ENCODE measurements at places on chromosomes 1 and 21.
A peak's percentile ranks its signal among the peaks of the same experiment; 100 is the strongest.

GRCh38 chr1:201515062-201515750, 8.3 kb upstream of the CSRP1 start:
- no peak for DNase-seq

DNA sequence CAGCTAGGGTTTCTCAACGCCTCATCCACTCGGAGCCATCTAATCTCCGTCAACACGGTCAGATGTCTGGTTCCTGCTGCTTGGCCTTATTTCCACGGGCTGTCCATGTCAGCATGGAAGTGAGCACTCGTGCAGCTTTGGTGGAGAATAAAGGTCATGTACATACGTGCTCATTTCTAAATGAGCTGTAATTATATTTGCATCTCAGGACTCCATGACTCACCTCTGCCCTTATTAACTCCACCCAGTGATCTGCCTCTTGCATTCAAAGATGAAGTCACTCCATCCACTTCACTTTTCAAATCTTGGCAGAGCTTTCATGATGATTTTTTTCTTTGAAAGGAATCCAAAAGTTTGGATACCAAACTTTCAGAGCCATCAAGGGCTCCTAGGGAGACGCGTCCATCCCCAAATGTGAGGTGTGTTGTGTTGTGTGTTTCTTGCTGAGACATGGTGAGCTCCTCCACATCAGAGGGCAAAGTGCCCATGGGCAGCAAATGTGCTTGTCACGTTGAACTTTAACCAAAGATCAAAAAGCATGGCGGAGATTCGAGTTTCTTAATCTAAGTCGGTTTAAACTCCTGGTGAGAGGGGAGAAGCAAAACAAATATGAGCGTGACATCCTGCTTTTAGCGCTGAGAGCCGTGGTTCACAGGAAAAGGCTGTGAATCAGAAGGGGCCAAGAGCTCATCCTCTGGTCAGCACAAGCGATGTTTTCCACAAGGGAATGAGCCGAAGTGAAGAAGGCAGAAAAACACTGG, 68.6 kb upstream of the ERRFI1 start:
- peak; percentile 75 for DNase-seq

- peak; percentile 54 for DNase-seq
These were observed 2.2 kb upstream of the TESK2 start for GRCh38 chr1:45493116-45493697.

DNA sequence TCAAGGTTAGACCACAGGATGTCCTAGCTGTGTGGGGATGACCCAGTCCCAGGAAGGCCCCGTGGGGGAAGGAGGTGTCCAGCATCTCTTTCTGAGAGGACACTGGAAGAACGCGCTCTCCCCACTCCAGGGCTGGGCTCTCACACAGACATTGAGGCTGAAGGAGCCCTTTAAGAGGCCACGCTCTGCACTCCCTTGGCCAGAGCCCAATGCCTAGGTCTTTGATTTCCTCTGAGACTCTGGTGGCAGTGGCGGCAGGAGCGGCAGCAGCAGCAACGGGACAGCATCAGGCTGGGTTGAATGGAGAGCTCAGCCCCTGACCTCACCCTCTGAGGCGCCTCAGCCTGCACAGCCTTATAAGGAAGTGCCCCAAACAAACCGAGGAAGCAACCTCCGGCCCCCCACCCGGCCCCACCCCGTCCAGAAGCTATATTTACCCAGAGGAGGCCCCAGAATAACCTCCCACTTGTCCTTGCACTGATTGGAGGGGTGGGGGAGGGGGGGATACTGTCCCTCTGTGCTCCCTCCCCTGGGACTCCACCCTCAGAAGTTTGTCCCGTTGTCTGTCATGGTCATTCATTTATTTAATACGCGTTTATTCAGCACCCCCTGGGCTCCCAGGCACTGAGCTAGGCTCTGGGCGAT, 12.3 kb downstream of the NES start:
- DNase-seq = no peak

GRCh38 chr1:171872430-171872829, 31.1 kb downstream of the DNM3 start:
- no peak for DNase-seq

DNA sequence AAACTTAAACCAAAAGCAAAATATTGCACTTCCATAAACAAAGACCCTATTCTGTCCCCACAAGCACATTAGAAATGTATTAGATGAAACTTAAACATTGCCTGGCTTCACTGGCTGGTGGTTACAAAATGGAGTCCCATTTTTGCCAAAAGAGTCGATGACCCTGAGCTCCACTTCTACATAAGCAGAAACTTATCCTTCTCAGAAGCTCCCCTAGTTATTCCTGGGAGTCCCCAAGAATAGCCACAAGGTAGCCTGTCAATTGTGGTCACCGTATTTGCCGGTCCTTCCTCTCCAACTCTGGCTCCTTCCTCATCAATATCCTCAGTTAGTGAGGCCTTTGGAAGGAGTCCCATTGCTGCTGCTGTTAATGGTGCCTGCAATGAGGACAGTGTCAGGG, 37.3 kb downstream of the CDCP2 start:
- DNase-seq = no peak
